B cell (primary cell): ENCODE measurements at places on chromosomes 3 and 15. TPM values are rescaled to one million over a fixed set of nuclear protein-coding genes. Genes with fewer than 3 reads are reported as not detected.
A peak's percentile ranks its signal among the peaks of the same experiment; 100 is the strongest.

DNA sequence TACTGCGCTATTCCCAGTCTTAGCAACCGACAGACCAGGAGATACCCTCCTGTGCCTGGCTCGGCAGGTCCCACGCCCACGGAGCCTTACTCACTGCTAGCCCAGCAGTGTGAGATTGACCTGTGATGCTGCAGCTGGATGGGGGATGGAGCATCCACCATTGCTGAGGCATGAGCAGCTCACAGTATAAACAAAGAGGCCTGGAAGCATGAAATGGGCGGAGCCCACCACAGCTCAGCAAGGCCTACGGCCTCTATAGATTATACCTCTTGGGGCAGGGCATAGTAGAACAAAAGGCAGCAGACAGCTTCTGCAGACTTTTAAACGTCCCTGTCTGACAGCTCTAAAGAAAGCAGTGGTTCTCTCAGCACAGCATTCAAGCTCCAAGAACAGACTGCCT, 160.3 kb downstream of the ANXA2 start:
- no peak overlapping the region for H3K27ac ChIP-seq
- no peaks in the 10 kb centered on the region for H3K4me1 ChIP-seq
- DNase-seq = no peak
- peaks cover 2% of the 10 kb centered on the region for H3K27me3 ChIP-seq

DNA sequence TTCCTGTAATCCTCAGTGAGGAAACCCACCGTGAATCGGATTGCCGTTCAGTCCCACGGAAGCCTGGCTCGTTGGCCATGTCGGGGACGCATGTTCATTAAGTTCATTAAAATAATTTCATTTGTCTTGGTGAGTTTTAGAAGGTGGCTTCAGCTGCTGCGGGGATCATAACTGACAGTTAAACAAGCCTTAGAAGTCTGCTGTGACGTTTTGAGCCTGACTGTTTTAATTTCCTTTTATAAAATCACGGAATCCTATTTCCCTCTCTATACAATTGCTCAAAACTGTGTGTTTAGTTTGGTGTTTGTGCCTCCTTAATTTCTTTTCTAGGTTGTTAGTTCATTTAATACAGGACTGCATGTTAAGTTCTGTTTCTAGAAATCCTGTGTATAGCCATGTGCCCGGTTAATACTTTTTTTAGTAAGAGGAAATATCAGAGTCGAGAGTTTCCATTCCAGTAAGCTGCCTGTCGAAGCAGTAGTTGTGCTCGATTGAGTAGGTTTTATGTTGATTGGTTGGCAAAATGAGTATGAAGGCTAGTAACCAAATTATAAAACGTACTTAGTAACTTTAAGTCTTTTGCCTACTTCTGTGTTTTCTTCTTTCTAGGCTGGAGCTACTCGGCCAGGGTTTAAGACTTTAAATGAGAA, 705 bp downstream of the NIPA2 start:
- H3K27ac ChIP-seq = peak overlapping the region; percentile 97
- peak; percentile 79 for DNase-seq
- peak overlapping the region; percentile 91 for H3K4me3 ChIP-seq

- no peaks in the 10 kb centered on the region for H3K27me3 ChIP-seq
- no peak overlapping the region for H3K27ac ChIP-seq
- DNase-seq = no peak
- H3K4me1 ChIP-seq = no peaks in the 10 kb centered on the region
Measured at GRCh38 chr3:135908225-135908624, 57.3 kb upstream of the PPP2R3A start.

DNA sequence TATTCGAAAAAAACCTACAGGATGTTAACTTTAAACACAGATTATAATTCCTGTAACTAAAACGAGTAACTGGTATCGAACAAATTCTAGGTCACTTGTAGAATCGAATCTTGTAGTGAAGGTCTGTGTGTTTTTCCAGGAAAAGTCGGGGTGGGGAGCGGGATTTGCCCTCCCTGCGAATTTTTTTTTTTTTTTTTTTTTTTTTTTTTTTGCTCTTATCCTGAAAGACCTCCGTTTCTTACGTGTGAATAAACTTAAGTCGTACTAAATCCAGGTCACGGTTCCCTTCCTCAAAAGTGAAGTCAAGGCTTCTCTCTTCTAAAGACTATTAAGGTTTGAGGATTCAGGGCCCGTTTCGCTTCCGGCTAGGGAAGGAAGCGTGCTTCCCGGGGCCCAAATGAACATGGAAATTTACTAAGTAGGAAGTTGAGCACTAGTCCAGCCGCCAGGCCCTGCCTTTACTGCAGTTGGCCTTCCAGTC, 770 bp downstream of the TBC1D5 start:
- no peaks in the 10 kb centered on the region for H3K36me3 ChIP-seq
- DNase-seq = no peak
- H3K4me3 ChIP-seq = peak overlapping the region; percentile 83
- H3K27me3 ChIP-seq = no peaks in the 10 kb centered on the region

GRCh38 chr15:29736744-29737020, 85.6 kb downstream of the TJP1 start:
- H3K27me3 ChIP-seq = no peaks in the 10 kb centered on the region
- no peak overlapping the region for H3K4me3 ChIP-seq
- H3K4me1 ChIP-seq = no peaks in the 10 kb centered on the region

- H3K4me1 ChIP-seq = peaks cover 30% of the 10 kb centered on the region
- H3K27me3 ChIP-seq = no peaks in the 10 kb centered on the region
- no peaks in the 10 kb centered on the region for H3K36me3 ChIP-seq
Measured at GRCh38 chr3:128482666-128483656, 10.0 kb downstream of the GATA2 start.

GRCh38 chr3:23479026-23479425, 275.9 kb downstream of the UBE2E2 start:
- H3K27ac ChIP-seq = no peak overlapping the region
- H3K36me3 ChIP-seq = peaks cover 11% of the 10 kb centered on the region
- H3K27me3 ChIP-seq = no peaks in the 10 kb centered on the region
- H3K4me1 ChIP-seq = peaks cover 4% of the 10 kb centered on the region
- no peak overlapping the region for H3K4me3 ChIP-seq

GRCh38 chr3:146598535-146598934, 6.6 kb downstream of the PLSCR5 start:
- H3K27me3 ChIP-seq = no peaks in the 10 kb centered on the region
- H3K4me1 ChIP-seq = no peaks in the 10 kb centered on the region
- DNase-seq = no peak
- H3K36me3 ChIP-seq = no peaks in the 10 kb centered on the region
- H3K27ac ChIP-seq = no peak overlapping the region
- H3K4me3 ChIP-seq = no peak overlapping the region

DNA sequence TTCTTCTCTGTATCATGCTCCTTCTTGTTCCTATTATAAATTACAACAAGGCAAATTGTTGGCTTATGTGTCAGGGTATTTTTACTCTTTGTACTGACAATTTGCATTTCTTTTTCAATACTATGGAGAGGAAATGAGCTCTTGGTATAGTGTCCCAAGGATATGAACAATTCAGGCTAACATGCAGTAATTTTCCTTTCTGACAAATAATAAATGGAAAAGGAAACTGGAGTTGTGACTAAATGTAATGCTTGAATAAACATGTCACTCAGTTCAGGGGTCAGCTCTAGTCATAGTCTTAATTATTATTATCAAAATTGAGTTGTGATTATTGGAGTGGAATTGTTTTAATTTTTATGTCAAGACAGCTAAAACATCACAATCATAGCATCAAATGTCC, 256.0 kb upstream of the ZPLD1 start:
- H3K4me3 ChIP-seq = no peak overlapping the region
- DNase-seq = no peak
- no peaks in the 10 kb centered on the region for H3K36me3 ChIP-seq
- peaks cover 16% of the 10 kb centered on the region for H3K4me1 ChIP-seq
- no peaks in the 10 kb centered on the region for H3K27me3 ChIP-seq

- peaks cover 17% of the 10 kb centered on the region for H3K36me3 ChIP-seq
- peak overlapping the region; percentile 66 for H3K27ac ChIP-seq
- DNase-seq = peak; percentile 14
- no peaks in the 10 kb centered on the region for H3K27me3 ChIP-seq
Measured at GRCh38 chr3:33419948-33420347, 20.3 kb downstream of the UBP1 start.

GRCh38 chr15:95085056-95085455, 853.7 kb downstream of the MCTP2 start:
- no peaks in the 10 kb centered on the region for H3K4me1 ChIP-seq
- no peak for DNase-seq
- H3K27me3 ChIP-seq = no peaks in the 10 kb centered on the region
- no peak overlapping the region for H3K4me3 ChIP-seq

P2RY13 gene
- total RNA-seq = 0.90 and 1.0 TPM in 2 replicates

PEX5L gene
- not detected in 2 replicates for total RNA-seq

NMD3 gene
- 36.1 and 38.0 TPM in 2 replicates for total RNA-seq

ADPRH gene
- total RNA-seq = 18.8 and 24.5 TPM in 2 replicates

KNL1 gene
- 3.7 and 4.0 TPM in 2 replicates for total RNA-seq

SLCO2A1 gene
- not detected in 2 replicates for total RNA-seq

CHAC1 gene
- 3.1 and 3.6 TPM in 2 replicates for total RNA-seq

GCNT3 gene
- total RNA-seq = not detected in 2 replicates
